ENCODE measurements at places on chromosomes 1 and 21.

GRCh38 chr1:1776672-1777582 lies 1.3 kb downstream of the NADK start:
- DNase-seq, result no peak

DNA sequence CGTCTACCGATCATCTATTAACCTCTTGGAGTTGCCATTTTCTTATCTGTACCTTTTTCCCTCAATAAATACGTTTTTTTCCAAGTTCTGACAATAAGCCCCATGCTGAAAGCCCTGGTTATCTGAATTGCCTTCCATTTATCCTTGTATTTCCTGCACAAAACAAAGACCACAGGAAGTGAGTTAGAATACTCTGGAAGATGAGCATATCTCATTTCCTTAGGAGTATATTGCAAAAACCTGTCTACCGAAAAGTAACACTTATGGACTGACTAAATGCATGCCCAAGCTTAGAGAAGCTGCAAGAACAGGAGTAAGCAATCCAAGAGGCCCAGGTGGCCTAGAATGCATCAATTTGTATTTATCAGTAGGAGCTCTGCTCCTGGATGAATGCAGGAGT lies 39.9 kb downstream of the DIRAS3 start:
- DNase-seq, result no peak

GRCh38 chr1:12161324-12161661 lies 5.5 kb upstream of the TNFRSF1B start:
- no peak for DNase-seq

DNA sequence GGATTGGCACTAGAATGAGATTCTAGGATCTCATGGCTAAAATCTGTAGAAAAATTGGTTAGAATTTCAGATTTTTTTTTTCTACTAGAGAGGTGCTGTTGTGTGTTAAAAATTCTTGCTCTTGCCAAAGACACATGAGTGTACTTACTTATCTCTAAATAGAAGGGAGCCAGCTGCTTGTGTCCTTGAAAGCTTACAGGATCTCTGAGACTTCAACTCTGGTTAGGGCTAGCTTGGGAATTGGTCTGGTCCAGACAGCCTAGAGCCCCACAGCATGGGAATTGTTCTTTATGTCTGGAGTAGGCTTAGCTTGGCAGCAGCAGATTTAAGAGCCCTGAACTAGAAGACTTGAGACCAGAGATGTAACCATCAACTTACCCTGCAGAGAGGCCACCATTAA lies 37.3 kb downstream of the MACO1 start:
- DNase-seq, result no peak

DNA sequence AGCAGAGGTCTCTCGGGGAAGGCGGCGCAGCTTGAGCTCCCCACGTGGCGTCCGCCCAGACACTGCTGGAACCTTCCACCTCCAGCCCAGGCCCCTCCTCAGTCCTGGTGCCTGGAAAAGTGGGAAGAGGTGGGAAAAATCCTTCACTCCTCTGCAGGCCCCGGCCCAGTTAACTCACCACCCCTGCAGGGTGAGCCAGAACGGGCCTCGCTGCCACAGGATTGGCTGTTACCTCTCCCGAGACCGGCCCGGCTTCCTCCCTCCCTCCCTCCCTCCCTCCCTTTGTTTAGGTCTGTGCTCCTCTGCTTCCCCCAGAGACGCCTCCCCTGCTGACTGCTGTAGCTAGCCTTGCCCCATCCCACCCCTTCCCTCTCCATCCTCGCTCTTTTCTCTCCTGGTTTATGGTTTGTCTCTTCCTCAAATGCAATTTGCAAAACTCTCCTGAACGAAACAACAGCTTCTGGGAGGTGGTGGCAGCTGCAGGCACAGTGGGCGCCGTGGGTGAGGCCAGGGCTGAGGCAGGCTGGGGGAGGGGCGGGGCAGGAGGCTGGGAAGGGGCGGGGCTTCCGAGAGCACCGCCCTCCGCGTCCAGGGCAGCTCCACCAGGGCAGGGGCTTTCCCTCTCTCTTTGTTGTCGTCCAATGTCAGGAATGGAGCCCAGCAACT lies 6.5 kb downstream of the CAPN9 start:
- no peak for DNase-seq

DNA sequence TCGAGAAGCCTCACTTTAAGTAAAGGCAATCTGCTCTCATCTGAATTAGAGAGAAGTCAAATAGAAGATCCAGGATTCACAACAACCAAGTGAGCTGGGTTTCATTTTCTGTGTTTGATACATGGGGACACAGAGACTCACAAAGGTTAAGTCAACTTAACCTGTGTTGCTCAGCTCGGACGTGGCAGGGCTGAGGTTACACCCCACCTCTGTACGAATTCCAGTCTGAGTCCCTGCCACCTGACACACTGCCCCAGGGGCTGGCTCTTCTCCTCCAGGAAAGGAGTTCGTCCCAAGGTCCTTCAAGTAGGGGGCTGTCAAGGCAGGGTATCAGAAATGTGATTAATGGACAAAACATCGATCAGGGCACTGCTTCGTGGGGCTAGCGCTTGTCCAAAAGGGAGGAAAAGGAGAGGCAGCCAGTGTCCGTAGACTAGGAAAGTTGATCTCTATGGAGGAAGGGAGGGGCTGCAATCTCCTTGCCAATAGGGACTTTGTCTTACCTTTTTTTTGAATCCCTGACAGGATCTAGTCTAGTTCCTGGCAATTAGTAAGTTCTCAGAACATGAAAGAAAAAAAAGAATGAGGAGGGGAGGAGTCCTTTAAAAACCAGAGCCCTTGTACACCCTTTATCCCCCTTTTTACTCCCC lies 116.4 kb downstream of the CNIH3 start:
- DNase-seq, result no peak

DNA sequence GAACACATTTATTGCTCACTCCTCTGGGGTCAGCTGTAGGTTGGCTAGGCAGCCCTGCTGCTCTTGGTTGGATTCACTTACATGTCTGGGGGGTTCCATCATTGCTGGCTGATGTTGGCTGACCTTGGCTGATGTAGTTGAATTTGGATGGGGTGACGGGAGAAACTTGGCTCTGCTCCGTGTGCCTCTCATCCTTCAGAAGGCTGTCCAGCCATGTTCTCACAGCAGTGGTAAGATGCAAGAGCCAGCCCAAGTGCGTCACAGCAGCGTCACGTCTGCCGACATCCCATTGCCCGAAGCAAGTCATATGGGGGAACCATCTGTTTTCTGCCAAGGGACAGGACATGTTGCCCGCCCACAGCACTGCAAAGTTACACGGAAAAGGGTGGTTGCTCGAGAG lies 613.5 kb downstream of the MATN1 start:
- DNase-seq, result no peak

GRCh38 chr1:58391056-58391455 lies 155.5 kb downstream of the OMA1 start:
- no peak for DNase-seq

DNA sequence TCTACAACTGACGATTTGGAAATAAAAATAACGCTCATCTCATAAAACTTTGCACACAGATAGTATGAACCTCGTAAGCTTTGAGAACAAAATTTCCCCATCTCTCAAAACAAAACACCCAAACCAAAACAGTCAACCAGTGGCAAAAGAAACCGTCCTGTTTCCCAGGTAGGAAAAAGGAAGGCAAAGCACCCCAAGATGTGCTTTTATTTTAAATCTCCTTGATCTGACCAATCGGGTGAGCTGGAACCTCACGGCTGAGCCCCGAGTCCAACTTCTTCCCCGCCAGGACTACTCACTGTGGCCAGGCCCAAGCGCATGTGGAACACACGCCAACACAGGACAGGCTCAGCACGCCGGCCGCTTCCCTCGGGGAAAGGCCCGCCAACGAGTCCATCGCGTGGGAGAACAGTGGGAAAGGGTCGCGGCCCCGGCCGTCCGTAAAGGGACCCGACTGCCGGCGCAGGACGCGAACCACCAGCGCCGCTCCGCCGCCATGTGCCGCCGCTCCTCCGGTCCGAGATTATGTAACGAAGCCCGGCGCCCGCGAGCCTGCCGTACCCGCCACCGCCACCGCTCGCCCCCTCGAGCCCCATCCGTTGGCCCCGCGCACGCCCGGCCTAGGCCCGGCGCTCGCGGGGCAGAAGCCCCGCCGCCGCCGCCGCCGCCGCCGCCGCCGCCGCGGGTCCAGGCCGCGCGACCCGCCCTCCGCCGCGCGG lies 759 bp downstream of the AHCTF1 start:
- DNase-seq, result peak; percentile 52

- no peak for DNase-seq
These were observed 1004.2 kb downstream of the TTLL7 start for GRCh38 chr1:82994616-82995263.

DNA sequence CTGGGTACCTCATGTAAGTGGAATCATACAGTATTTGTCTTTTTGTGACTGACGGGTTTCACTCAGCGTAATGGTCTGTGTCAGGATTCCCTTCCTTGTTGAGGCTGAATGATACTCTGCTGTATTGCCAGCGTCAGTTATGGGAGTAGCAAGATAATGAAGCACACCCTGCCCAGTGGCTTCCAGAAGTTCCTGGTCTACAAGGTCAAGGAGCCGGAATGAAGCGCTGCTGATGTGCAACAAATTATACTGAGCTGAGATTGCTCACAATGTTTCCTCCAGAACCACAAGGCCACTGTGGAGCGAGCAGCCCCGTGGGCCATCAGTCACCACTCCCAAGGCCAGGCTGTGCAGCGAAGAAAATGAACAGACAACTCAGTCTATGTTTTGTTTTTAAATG lies 24.0 kb upstream of the TDRD10 start:
- DNase-seq, result no peak

DNA sequence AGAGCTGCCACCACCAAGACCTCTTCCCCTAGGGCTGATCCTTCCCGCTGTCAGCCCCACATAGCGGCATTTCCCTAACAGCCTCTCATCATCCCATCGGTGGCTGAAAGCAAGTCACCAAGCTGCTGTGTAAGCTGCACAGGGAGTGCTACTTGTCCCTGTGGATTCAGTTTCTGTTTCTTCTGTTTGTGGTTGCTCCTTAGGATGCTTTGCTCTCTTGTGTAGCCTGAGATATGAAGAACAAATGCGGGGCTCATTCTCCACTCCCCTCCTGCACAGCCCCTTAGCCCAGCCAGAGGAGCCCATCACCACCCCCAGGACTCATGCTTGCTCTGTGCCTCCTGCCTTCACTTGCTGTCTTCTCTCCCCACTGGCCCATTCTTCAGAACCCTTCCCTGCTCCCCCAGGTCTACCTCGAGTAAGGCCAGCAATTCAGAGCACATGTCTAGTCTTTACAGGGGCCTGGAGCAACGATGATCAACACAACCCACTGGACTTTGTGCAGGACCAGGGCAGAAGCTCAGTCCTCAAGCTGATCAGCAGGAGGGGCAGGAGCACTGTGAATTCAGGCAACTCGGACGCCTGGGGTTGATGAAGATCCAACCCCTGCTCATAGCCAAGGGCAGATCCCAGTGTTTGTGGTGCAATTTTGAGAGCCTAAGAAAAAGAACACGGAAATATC lies 82.6 kb upstream of the GALNT2 start:
- DNase-seq, result no peak

DNA sequence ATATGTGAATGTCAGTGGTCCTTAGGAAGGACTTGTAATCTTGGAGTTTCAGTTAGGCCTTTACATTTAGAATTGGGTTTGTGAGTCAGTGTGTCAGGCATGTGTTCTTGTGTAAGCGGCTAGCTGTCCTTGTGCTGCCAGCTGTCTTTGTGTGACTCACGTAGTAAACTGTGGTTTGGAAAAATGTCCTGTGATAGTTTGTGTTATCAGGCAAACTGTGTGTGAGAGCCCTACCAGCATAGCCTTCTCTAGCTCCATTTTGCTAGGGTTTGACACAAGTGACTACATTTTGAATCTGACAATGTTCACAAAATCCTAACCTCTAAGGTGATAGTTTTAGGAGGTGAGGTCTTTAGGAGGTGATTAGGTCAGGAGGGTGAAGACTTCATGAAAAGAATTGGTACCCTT lies 6.9 kb upstream of the SLC35D1 start:
- no peak for DNase-seq

DNA sequence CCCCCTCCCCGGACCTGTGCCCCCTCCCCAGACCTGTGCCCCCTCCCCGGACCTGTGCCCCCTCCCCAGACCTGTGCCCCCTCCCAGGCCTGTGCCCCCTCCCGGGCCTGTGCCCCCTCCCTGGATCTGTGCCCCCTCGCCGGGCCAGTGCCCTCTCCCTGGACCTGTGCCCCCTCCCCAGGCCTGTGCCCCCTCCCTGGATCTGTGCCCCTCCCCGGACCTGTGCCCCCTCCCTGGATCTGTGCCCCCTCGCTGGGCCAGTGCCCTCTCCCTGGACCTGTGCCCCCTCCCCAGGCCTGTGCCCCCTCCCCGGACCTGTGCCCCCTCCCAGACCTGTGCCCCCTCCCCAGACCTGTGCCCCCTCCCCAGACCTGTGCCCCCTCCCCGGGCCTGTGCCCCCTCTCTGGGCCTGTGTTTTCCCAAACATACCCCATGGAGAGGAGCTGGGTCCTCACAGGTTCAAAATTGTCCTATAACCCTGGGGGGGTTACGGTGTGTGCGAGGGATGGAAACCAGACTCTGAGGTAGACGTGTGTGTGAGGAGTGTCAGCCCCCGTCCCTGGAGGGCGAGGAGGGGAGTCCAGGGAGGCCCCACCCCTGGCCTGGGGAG lies 47.6 kb upstream of the POFUT2 start:
- no peak for DNase-seq

DNA sequence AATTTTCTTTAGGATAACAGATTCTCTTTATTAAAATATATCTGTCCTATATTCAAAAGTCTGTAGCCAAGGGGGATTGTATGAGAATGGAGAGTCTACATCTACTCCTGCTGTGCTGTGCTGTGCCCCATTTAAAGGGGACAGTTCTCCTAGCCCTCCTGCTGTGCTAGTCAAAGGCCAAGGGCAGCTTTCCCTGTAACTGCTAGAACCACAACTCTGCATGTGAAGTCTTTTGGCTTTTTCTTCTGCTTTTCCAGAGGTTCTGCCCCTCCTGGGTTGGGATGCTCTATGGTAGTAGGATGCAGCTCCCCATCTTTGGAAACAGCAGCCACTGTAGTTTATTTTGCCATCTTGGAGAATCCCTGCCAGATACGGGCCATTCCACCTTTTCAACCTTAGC lies 197.5 kb upstream of the JUN start:
- no peak for DNase-seq

GRCh38 chr21:44927587-44928461 lies 7.1 kb upstream of the ITGB2 start:
- DNase-seq, result peak; percentile 93

DNA sequence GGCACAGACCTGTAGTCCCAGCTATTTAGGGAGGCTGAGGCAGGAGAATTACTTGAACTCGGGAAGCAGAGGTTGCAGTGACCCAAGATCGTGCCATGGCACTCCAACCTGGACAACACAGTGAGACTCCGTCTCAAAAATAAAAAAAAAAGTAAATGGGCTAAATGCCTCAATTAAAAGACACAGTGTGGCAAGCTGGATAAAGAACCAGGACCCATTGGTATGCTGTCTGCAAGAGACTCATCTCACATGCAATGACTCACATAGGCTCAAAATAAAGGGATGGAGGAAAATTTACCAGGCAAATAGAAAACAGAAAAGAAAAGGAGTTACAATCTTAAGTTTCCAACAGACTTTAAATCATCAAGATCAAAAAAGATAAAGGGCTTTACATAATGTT lies 40.3 kb downstream of the ACBD6 start:
- no peak for DNase-seq

- DNase-seq, result no peak
These were observed 26.0 kb downstream of the MACF1 start for GRCh38 chr1:39230261-39231190.

- DNase-seq, result no peak
These were observed 24.7 kb downstream of the SCMH1 start for GRCh38 chr1:41217441-41217840.

GRCh38 chr1:165854101-165854845 lies 26.9 kb downstream of the UCK2 start:
- no peak for DNase-seq

- no peak for DNase-seq
These were observed 46.3 kb upstream of the TARBP1 start for GRCh38 chr1:234525099-234525799.
